ENCODE measurements at places on chromosomes 4 and X. TPM values are rescaled to one million over a fixed set of nuclear protein-coding genes. Genes with fewer than 3 reads are reported as not detected.

- no peak overlapping the region for H3K4me3 ChIP-seq
- DNase-seq = no peak
- no peaks in the 10 kb centered on the region for H3K4me1 ChIP-seq
- H3K27ac ChIP-seq = no peak overlapping the region
- no peaks in the 10 kb centered on the region for H3K36me3 ChIP-seq
Observed at GRCh38 chrX:46178763-46179162, 366.5 kb downstream of the ZNF674 start.

The PPARGC1A gene
- total RNA-seq = not detected

GRCh38 chrX:86830685-86831084 is 682.4 kb downstream of the DACH2 start:
- H3K27me3 ChIP-seq = no peaks in the 10 kb centered on the region
- H3K4me1 ChIP-seq = no peaks in the 10 kb centered on the region
- DNase-seq = no peak

The MXRA5 gene
- total RNA-seq = 0.04 TPM
